ENCODE measurements at places on chromosomes 7 and 10.

- peak; percentile 89 for DNase-seq
Observed at GRCh38 chr7:131235489-131236317, 92.0 kb upstream of the MKLN1 start.

DNA sequence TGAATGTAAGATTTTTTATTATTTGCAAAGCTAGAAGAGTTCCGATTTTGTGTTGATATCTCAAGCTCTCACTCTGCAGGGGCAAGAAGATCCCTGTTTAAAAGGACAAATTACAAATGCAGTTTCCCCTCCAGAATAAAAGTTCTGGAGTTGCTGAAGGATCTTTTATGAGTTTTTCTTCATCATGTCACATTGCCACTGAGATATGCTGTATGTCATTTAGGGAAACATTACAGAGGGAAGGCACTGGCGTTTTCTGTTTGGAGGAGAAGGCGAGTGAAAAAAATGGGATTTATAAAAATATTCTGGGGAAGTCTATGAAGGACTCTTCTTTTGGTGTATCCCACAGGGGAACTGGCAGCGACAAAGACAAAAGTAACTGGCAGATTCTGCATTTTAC is 57.4 kb downstream of the POU6F2 start:
- no peak for DNase-seq

GRCh38 chr7:101767544-101767943 is 49.9 kb upstream of the CUX1 start:
- no peak for DNase-seq

- no peak for DNase-seq
Observed at GRCh38 chr7:79386688-79387422, 66.6 kb downstream of the MAGI2 start.

GRCh38 chr7:73487486-73487885 is 34.6 kb downstream of the BAZ1B start:
- DNase-seq = no peak

DNA sequence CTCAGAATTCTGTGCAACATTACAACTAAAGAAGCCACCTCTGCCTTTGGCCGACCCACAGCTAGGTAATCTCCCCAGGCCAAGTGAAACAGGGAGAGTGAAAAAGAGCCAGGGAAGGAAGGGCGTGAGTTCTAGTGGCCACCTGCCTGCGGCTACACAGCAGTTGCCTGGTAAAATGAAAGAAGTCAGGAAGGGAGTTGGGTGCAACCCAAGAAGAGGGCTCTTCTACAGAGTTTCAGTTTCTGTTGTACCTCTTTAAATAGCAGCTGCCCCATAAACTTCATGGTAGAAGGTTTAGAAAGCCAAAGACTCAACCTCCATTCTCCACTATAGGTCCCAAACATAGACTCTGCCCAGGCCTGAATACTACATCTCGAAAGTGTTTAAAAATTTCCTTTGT is 76.2 kb upstream of the TMEM168 start:
- no peak for DNase-seq

DNA sequence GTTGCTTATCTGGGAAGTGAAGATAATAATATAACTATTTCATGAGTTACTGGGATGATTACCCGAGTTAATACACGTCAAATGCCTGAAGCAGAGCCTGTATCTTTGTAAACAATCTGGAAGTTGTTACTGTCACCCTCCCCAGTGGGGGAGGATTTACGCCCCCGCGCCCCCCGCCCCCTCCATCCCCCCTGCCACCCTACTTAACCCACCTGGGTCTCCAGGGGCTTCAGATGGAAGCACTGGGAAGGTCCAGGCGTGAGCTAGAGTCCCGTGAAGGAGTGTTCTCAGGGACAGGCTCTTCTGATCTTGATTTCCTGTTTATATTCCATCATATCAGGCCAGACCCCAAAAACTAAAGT is 691 bp upstream of the PPA1 start:
- no peak for DNase-seq

DNA sequence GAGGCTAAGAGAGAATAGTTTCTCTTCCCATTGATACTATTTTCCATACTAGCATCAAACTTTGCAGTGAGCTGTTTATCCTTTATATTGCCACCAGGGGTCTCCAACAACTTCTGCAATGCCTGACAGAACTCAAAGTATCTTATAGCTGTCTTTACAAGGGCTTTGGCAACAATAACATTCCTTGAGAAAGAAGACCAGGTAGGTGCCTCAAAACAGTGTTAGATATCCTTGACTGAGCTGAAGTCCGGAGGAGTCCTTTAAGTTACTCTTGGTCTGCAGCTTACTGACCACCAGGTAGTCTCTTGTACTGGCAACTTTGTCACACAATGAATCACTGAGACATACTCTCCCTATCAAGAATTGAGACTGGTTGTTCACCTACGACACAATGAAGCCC is 30.0 kb upstream of the TES start:
- DNase-seq = peak; percentile 51

- DNase-seq = no peak
Observed at GRCh38 chr10:687583-688311, 1.7 kb downstream of the DIP2C start.

- peak; percentile 62 for DNase-seq
Observed at GRCh38 chr10:22314852-22315251, 1.3 kb upstream of the COMMD3 start.

GRCh38 chr10:103663802-103664201 is 170.3 kb downstream of the NEURL1 start:
- no peak for DNase-seq

GRCh38 chr7:12211711-12212485 is 804 bp downstream of the TMEM106B start:
- no peak for DNase-seq

GRCh38 chr10:122780391-122780790 is 65.3 kb downstream of the CUZD1 start:
- DNase-seq = no peak

- no peak for DNase-seq
Observed at GRCh38 chr7:157797361-157797760, 460.6 kb downstream of the DNAJB6 start.

GRCh38 chr7:93228302-93228701 is 2.0 kb upstream of the HEPACAM2 start:
- DNase-seq = peak; percentile 74

GRCh38 chr7:749140-749551 is 22.1 kb upstream of the PRKAR1B start:
- no peak for DNase-seq

GRCh38 chr10:63666836-63667383 is 145.7 kb downstream of the REEP3 start:
- DNase-seq = peak; percentile 37

- DNase-seq = peak; percentile 34
Observed at GRCh38 chr7:150876817-150877526, 24.7 kb downstream of the AOC1 start.

- DNase-seq = peak; percentile 31
Observed at GRCh38 chr10:89808842-89809241, 107.5 kb downstream of the KIF20B start.

DNA sequence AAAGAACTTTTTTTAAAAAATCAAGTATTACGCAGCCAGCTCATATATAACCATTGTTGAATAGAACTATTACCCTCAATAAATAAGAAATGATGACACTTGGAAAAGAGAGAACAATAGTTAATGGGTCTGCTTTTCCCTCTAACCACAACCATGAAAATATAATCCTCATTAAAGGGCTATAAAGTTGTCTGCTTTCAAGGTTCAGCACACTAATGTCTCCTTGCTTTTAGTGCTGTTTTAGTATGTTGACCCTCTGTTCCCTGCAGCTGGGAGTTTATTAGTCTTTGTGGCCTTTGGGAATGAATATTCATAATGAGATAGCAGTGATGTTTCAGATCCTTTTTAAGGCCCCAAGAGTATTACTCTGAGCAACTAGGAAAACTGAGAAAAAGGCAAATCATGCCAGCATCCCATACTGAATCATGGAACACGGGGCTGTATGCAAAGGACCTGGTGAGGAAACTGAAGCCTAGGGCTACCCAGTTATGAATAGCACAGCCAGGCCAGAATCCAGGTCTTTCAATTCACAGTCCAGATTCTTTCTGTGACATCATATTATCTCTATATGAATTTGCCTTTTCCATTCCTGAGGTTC is 332.0 kb upstream of the LRGUK start:
- DNase-seq = no peak

GRCh38 chr7:99094401-99094800 is 49.5 kb downstream of the SMURF1 start:
- no peak for DNase-seq

- DNase-seq = no peak
Observed at GRCh38 chr10:44674536-44675386, 236.4 kb upstream of the TMEM72 start.

DNA sequence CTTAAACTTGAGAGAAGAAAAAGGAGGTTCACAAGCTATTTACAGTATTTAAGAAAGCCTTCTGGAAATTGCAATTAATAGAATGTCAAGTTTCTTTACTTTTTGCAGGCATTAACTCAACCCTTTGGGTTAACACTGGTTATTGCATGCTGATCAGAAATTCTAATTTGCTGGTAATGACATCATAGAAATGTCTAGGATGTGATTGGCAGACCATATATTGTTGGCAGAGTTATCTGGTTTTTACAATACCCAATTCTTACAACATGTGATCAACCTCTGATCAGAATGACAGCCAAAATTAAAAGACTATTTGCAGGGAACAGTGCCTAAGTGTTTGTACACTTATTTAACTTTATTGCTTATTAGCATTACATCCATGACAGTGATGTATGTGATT is 1.6 kb upstream of the CASD1 start:
- DNase-seq = no peak

- peak; percentile 16 for DNase-seq
Observed at GRCh38 chr7:40551685-40552576, 417.1 kb downstream of the SUGCT start.

GRCh38 chr10:12644380-12645144 is 295.2 kb downstream of the CAMK1D start:
- DNase-seq = peak; percentile 35

DNA sequence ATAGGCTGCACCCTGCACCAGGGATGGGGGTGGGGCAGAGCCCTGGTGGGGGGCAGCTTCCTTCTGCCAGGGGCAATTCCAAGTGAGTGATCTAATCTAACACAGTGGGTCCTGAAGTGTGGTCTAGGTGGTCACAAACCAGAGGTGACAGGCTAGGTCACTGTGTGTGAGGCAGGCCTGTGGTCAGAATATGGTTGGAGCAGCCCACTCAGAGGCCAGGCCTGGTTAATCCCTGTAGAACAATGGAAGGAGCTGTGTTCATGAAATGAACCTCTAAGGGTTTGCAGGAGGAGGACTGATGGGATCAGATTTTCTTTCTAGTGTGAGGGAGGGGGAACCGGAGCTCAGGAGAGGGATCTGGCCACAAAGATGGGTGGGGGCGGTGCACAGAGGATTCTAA is 10.0 kb upstream of the TSPAN14 start:
- DNase-seq = no peak

DNA sequence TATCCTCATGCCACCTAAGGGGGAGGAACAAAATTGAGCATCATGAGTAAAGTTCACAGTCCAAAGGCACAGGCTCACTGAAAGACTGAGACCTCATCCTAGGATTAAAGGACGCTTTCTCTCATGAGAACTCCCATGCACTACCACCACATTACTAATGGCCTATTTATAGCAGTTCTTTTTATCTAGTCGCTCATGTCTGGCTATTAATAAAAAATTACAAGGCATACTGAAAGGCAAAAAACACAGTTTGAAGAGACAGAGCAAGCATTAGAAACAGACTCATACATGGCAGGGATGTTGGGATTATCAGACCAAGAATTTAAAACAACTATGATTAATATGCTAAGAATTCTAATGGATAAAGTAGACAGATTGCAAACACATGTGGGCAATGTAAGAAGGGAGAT is 46.0 kb upstream of the CDK13 start:
- no peak for DNase-seq
